ENCODE measurements at places on chromosomes 1 and 21.

DNA sequence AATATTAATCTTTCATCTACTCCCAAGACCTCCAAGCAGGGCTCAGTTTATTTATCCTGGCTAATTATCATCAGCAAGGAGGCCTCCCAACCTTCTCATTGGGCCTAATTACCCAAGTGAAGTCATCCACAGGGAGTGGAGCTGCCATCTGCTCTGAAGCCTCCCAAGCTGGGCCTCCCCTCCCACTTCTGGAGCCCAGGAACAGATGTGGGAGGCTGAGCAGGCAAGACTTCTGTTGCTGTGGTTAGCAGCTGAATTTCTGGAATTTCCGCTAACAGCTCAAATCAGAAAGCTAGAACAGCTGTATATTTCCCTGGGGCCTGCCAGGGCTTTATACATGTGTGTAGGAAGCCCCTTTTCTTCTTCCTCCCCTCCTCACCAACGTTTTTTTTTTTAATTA is 127.5 kb downstream of the UCK2 start:
- no peak for DNase-seq

DNA sequence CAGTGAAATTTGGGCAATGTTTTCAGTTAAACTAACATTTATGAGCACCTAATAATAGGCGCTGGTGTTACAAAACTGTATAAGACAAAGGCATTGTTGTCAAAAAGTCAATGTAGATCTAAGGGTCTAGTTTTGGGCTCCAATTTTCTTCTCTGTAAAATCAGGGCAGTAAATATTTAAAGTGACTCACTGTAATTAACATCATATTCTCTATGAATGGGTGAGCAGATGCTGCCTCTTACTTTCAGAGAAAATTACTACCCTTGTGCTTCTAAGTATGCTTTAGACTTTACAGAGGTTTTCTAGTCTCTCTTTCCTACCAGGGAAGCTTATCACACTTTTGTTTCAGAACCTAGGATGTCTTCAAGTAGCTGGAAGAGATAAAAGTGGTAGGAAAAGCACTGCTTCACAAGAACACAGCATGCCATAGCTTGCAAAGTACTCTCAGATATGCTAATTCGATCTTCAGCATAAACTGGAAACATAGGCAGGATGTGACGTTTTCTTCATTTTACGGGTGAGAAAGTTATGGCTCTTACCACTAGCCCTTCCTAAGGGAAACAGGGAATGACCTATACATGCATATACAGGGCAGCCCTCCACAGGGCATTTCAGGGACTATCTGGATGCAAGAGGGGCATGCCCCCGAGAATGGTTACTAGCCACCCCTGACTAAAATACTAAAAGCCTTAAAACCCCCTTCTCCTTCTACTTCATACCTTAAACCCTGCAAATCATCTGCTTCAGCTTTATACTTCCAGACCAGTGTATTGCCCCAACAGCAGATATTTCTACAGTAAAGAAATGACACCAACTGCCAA is 2.6 kb downstream of the C1orf116 start:
- no peak for DNase-seq

GRCh38 chr1:39676948-39677548 is 5.1 kb upstream of the NT5C1A start:
- DNase-seq, result no peak

- DNase-seq, result no peak
Measured at GRCh38 chr1:167095368-167095767, 1.5 kb downstream of the STYXL2 start.

DNA sequence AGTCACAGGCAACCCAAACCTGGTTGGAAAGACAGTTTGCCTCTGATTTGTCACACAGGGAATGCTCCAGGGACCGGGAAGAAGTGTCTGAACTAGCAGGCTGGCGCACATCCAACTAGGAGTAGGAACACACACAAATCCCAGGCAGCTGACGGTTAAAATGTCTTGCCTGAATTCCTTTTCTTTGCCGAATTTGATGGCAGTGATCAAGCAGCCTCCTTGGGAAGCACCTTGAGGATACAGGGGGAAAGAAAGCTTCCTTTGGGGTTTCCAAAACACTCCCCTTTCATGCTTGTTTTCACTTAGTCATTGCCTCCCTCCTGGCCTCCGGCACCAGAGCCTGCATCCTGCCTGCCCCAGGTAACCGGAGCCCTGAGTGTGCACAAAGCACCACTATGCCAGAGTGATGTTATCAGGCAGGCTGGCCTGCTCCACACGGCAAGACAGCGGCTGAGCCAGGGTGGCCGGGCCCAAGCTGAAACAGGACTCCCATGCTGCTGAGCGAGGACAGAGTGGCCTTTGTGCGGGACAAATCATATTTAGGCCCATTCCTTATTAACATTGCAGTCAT is 193.8 kb downstream of the LMX1A start:
- no peak for DNase-seq

GRCh38 chr1:117821774-117822482 is 107.5 kb downstream of the GDAP2 start:
- DNase-seq, result no peak

DNA sequence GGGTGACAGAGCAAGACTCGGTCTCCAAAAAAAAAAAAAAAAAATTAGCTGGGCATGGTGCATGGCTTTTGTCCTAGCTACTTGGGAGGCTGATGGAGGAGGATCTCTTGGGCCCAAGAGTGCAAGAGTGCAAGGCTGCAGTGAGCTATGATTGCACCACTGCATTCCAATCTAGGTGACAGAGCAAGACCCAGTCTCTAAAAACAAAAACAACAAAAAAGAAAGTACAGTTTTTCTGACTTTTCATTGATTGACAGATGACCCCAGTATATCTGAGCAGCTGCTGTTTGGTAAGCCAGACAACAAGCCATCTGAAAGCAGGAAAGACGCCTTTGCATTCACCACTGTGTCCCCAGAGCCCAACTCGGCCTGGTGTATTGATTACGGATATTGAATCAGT is 10.9 kb upstream of the DPT start:
- DNase-seq, result no peak
